Mammary epithelial cell (primary cell): ENCODE measurements at places on chromosomes 3 and 15.

DNA sequence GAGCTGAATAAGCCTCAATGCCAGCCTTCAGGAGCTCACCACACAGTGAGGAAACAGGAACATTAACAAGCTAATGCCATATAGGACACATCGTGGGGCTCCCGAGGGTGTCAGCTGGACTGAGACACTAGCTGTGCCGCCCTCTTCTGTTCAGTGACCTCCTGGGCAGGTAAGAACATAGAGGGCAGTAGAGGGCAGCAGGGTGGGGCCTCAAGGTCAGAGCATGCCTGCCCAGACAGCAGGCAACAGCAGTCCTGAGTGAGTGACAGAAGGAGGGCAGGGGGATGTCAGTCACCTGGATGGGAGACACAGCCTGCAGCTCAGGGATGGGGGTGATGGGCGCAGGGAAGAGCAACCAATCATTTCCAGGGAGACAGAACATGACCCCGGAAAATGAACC, 15.5 kb downstream of the NTRK3 start:
- DNase-seq = no peak

DNA sequence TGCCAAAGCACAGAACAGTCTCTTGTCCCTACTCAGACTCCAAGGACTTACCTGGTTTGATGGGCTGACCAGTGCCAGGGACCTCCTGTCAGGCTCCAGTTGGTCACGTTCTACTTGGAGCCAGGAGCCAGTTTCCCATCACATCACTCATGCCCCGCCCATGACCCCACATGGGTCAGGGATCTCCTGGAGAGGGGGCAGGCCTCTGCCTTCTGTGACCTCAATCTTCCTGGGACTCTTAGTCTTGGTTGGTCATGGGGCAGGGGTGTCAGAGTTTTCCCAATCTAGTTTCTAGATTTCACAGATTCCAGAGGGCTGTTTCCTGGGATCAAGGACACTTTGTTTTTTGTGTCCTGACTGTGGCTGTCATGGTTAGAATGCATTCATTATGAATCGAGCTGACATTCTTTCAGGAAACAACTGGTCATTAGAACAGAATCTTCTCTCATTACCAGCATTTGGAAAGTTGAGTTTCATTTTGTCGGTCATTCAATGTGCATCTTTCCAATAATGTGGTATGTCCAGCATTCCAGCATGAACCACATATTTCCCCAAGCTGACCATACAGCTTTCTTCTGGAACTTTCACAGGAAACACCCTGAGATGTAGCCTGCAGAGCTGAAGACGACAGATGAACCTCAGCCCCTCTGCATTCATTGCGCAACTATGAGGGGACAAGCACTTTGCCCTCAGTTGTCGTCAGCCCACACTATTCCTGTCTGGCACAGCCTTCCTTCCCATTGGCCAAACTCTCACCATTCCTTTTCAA, 19.8 kb downstream of the CYP19A1 start:
- no peak for DNase-seq

- no peak for DNase-seq
These were observed 248.4 kb downstream of the ISL2 start for GRCh38 chr15:76584868-76585575.

- DNase-seq = no peak
These were observed 1.7 kb upstream of the PSTPIP1 start for GRCh38 chr15:76993114-76993725.

GRCh38 chr3:129358177-129358771, 70.2 kb downstream of the EFCAB12 start:
- DNase-seq = no peak

DNA sequence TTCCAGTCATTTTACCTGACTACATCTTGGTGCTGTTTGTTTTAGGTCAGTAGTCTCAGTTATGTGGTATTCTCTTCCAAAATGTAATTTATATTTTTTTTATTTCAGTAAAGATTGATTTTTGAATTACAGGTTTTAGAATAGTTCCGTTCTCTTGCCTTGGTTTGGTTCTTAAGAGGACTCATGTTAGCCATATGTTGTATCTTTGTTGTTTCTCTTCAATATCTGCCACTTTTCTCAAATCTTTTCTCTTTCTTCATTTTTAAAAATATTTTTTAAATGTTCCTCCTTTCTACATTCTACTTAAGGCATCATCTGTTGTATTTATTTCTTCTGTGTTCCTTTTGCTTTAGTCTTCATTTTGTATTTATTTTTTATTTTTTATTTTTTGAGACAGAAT, 5.6 kb upstream of the UBL7 start:
- DNase-seq = no peak

GRCh38 chr3:36792342-36792741, 28.0 kb upstream of the DCLK3 start:
- peak; percentile 27 for DNase-seq

GRCh38 chr3:186515125-186515524, 29.1 kb downstream of the CRYGS start:
- no peak for DNase-seq

DNA sequence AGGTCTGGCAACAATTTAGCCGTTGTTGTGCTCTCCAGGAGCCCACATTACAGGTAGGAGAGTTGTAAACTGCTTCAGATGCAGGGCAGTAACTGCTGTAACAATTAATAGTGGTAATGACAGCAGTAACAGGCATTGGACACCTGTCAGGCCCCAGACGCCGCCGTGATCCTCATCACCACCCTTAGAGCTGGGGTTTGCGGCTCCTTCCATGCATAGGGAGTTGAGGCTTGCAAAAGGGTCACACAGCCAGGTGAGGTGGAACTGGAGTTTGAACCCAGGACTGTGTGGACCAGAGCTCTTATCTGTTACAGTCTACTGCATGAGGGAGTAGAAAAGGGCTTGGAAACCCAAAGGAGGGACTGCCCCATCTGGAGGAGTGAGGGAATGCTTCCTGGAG, 26.8 kb upstream of the NR2C2 start:
- no peak for DNase-seq
